ENCODE measurements at places on chromosomes 2 and 18.

GRCh38 chr2:154849482-154849881 is 151.0 kb downstream of the KCNJ3 start:
- no peak for DNase-seq

DNA sequence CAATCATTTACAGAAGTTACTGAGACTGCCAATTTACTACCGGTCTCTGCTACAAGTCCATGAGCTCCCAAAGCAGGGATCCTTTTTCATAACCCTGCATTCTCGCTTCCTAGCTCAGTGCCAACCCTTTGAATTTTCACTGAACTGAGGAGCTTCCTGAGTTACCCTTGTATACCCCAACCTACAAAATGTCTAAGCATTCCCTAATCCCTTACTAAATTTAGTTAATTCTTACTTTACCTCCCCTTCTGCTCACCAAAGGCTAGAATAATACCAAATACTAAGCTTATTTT is 9.6 kb downstream of the MAT2A start:
- no peak for DNase-seq

- DNase-seq = no peak
Measured at GRCh38 chr2:24945907-24946306, 25.8 kb downstream of the DNAJC27 start.

GRCh38 chr2:231241755-231242507 is 43.5 kb downstream of the ARMC9 start:
- DNase-seq = no peak

GRCh38 chr2:45438872-45439665 is 172.0 kb downstream of the SRBD1 start:
- no peak for DNase-seq

DNA sequence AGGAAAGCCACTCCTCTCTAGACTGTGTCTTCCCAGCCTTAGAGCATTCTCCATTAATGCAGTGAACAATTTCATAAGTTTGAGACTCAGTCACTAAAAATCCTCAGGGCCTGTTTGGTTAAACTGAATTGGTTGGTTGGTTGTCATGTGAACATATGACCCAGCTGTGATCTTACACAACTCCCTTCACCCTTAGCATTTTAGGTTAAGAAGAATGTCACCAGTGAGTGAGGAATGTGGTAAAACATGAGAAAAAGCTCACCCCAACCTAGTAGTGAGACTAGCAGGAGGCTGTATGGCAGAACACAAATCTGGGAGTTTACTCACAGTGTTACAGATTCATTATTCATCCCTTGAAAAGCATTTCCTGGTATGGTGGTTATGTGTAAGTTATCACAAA is 32.4 kb downstream of the LHCGR start:
- DNase-seq = no peak

DNA sequence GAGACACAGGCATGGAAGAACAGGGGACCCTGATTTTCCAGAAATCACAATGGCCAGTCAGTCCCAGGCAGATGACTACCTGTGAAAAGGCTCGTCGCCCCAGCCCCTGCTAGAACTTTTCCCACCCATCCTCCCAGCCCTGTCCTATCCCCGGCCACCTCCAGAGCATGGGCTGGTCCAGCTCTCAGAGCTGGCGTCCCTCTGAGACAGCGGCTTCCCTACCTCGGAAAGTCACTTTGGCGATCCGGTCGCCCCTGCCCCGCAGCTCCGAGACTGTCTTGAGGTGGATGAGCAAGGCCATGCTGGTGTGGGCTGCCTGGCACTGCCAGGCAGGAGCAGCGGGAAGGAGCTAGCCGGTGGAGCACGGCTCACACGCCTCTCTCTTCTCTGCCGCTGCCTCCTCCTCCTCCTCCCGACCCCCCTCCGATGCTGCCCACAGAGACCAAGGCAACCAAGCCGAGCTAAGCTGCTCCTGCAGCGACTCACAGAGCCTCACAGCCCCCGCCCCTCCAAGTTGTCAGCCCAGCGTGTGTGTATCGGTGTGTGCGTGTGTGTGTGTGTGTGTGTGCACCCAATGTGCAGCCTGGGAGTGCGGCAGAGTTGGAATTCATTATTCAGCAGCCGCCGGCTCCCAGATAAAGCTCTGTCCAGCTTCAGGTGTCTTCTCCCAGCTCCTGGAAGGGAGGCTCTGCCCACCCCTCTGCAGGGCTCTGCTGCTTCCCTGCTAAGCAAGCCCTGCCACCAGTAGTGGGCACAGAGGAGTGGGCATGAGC is 80.5 kb upstream of the OTOF start:
- DNase-seq = no peak

GRCh38 chr2:190036071-190036470 is 26.5 kb downstream of the MSTN start:
- no peak for DNase-seq

DNA sequence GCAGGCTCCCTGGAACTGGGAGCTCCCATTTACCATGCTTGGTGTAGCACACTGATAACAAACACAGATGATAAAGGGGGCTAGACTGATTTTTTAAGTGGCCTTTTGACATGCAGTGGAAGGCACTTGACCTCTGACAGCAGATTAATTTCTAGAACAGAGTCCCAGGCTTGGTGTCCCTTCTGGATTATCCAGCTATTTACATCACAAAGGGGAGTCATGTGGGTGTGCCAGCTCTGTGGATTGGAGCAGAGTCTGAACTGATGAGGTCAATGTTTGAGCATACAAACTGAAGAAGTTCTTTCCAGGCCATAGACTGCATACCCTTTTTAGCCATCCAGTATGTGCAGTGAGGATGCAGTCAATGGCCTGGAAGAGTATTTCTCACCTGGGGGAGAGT is 31.5 kb upstream of the SIX2 start:
- no peak for DNase-seq
